ENCODE measurements at places on chromosomes 3 and 15.

DNA sequence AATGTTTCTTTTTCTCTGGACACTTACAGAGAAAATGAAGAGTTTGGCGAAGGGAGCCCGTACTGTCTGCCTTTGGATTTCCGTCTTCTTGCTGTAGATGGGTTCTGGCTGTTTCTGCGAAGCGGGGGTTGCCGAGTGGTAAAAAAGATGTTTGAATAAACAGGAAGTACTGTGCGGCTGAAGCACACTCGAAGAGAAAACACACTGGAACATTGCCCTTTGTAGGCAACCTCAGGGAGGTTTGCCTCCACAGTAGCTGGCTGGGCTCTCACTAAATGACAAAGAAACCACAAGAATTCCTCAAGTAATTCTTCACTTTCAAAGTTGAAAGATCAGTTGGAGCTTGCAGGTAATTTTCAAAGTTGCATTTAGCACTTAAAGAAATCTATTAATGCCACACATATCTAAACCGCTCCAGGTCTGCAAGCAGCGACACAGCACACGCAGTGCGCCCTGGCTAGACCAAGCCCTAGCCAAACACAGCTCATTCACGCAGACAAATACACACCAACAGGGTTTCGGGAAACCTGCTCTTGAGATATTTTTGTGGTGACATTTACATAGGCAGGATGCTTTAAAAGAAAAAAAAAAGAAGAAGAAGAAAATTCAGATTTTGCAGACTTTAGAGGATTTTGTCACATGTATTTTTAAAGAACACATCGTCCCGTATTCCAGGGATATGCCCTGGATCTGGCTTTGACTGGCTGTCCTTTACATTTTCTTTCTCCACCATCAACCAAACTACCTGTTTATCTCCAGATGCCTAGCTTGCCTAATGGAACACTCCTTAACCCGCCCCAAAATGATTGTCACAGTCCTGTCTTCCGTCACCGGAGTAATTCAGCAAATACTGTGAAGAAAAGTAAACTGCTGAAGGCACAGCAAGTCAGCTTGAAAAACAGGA, 452.8 kb downstream of the FOXP1 start:
- DNase-seq = peak; percentile 83

- DNase-seq = no peak
These were observed 20.6 kb downstream of the MTMR14 start for GRCh38 chr3:9669720-9670432.

DNA sequence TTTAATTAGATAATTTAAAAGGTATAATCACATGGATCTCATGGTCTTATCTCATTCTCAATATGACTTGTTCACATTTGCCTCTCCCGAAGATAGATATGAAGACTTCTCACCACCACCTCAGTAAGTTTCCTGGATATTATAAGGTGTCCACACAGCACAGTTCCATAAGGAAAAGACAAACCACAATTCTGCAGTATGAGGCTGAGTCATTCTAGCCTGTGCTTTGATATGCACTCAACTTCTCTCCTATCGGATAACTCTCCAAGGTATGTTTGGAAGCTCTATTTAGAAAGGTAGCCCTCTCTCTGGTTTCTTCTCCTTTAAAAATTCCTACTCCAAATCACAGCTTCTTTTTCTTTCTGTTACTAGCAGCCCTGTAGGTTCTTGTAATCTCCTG, 612.8 kb downstream of the ZPLD1 start:
- no peak for DNase-seq

GRCh38 chr3:158107605-158108444, 1.6 kb upstream of the SHOX2 start:
- no peak for DNase-seq

GRCh38 chr3:73473898-73474416, 150.8 kb downstream of the PDZRN3 start:
- DNase-seq = no peak

GRCh38 chr3:48275287-48276027, 34.6 kb downstream of the ZNF589 start:
- DNase-seq = no peak

DNA sequence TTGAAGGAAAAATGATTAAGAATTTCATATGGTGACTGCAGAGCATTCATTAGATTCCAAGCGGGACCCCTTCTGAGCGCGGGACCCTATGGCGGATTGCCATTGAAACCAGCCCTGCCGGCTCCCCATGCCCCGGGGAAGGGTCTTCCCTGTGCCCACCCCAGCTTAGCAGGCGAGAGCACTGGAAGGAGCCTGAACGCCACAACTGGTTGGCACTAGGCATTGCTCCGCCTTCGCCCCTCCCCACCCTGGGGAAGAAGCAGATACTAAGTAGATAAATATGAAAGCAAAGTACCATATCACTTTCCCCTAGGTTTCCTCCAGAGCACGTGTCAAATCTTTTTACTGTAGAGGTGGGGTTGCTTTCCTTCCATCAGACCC, 70.7 kb downstream of the CYP19A1 start:
- DNase-seq = peak; percentile 11

GRCh38 chr15:65980824-65981456, 111.6 kb downstream of the RAB11A start:
- no peak for DNase-seq

GRCh38 chr3:139519998-139520737, 19.4 kb downstream of the RBP1 start:
- DNase-seq = no peak

DNA sequence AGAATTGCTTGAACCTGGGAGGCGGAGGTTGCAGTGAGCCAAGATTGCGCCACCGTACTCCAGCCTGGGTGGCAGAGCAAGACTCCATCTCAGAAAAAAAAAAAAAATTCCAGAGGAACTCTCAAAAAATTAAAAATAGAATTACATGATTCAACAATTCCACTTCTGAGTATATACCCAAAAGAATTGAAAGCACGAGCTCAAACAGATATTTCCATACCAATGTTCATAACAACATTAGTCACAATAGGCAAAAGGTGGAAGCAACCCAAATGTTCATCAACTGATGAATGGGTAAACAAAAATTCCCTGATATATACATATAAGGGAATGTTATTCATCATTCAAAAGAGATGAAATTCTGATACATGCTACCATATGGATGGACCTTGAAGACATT, 16.9 kb upstream of the MORF4L1 start:
- no peak for DNase-seq

- no peak for DNase-seq
These were observed 12.4 kb downstream of the GNB4 start for GRCh38 chr3:179438841-179439240.

DNA sequence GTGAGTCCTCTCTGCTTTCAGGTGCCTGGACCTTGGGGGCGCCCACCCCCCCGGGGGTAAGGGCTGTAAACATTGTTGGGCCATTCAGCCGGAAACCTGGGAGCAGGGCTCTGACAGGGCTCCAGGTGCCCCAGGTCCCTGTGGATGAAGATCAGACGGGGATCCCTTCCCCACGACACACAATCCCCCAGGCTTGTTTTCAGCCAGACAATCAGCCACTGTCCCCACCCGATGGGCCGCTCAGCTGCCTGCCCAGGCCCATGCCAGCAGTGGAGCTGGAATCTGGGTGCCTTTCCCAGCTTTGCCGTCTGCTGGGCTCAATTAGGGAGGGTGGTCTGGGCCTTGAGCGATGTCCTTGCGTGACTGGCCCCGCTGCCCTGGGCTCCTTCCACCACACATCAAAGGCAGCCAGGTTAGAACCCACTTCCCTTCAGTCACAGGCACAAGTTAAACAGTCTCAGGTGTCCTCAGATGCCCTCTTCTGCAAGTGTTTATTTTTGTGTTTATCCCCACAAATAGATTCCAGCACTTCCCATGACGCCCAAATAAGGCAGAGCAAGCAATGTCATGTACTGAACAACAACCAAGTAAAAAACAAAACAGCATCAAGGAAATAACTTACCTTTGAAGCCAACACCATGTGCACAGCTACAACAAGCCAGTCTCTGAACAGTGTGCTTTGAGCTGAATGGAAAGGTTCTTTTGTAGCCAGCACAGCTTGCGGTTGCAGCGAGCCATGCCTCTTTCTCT, 77.0 kb upstream of the ALDH1A3 start:
- DNase-seq = no peak

- no peak for DNase-seq
These were observed 338.3 kb upstream of the ZNF385D start for GRCh38 chr3:22089284-22089683.

DNA sequence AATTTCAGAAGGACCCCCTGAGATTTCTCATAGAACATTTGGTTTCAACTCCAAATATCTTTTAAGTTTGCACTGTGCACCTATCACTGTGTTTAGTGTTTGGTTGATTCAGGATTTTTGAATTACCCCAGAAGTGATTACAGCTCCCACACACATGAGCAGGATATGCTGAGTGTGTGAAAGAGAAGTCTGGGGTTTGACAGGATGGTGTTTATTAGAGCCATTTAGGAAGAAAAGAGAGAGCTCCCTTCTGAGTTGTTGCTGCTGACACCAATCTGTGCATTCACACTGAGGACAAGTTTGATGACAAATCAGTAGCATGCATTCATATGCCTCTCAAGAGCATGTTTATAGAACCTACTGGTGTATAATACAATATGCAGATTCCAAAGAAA, 118.1 kb downstream of the RPL22L1 start:
- no peak for DNase-seq

GRCh38 chr15:80123034-80123433, 29.8 kb upstream of the FAH start:
- no peak for DNase-seq

DNA sequence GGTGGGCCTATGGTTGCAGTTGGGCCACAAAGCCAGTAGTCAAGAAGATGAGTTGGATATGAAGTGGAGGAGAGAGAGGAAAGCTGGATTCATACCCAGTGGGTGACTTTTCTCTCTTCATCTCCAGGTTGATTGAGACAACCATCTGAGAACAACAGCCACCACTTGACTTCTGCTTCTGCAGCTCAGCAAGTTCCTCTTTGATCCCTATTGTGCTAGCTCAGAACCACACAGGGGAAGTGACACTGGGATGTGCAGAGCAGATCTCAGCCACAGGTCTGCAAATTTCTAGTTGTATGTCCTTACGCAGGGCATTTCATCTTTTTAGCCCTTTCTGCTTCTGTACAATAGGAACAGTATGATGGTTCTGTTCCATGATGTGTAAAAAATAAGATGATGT, 459.2 kb upstream of the ARRDC4 start:
- peak; percentile 95 for DNase-seq

- DNase-seq = no peak
These were observed 11.8 kb downstream of the KLF13 start for GRCh38 chr15:31338318-31338878.

- DNase-seq = no peak
These were observed 65.1 kb upstream of the KLF13 start for GRCh38 chr15:31261266-31262142.

DNA sequence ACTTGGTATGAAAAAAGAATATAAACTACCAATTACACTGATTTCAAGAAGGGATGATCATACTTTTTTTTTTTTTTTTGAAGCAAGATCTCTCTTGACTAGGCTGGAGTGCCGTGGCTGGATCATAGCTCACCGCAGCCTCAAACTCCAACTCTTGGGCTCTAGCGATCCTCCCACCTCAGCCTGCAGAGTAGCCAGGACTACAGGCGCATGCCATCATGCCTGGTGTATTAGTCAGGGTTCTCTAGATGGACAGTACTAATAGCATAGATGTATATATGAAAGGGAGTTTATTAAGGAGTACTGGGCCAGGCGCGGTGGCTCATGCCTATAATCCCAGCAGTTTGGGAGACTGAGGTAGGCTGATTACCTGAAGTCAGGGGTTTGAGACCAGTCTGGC, 11.5 kb upstream of the SEC11A start:
- DNase-seq = no peak

DNA sequence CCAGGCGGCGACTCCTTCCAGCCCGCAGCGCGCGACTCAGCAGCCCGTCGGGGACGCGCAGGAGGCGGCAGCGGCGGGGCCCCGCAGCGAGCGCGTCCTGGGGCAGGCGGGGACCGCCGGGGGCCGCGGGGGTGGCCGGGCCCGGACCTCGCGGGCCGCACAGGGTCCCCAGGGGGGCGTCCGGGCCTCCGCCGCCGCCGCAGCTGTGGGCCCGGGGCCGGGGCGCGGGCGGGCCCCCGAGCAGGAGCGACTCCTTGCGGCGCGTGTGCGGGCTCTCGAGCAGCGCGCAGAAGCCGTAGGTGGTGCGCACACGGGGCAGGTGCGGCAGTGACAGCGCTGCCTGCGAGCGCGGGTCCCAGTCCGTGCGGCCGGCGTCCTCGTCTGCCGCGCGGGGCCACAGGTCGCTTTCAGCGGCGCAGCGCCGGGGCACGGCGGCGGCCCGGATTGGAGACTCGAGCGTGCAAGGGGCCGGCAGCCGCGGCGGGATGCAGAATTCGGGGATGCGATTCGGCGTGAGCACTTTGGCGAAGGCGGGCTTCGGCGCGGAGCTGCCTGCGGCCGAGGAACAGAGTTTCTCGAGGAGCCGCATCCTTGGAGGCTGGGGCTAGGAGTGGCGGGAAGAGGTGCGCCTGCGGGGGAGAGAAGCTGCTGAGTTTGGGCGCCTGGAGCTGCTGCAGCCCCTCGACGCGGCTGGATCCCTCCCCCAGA, 535 bp downstream of the C2CD4B start:
- DNase-seq = no peak

GRCh38 chr15:35757361-35757760, 211.4 kb upstream of the DPH6 start:
- DNase-seq = no peak

- no peak for DNase-seq
These were observed 124.0 kb upstream of the SNTN start for GRCh38 chr3:63528325-63529000.

- DNase-seq = no peak
These were observed 6.9 kb upstream of the PLXND1 start for GRCh38 chr3:129613367-129613740.

Measured in HL-60 (cell line).